ENCODE measurements at places on chromosomes 16 and 17. TPM values are rescaled to one million over a fixed set of nuclear protein-coding genes. Genes with fewer than 3 reads are reported as not detected.
A peak's percentile ranks its signal among the peaks of the same experiment; 100 is the strongest.

- DNase-seq = no peak
- no peaks in the 10 kb centered on the region for H3K36me3 ChIP-seq
- no peak overlapping the region for H3K4me3 ChIP-seq
- no peaks in the 10 kb centered on the region for H3K4me1 ChIP-seq
Observed at GRCh38 chr17:48568499-48569239, 9.5 kb downstream of the HOXB4 start.

DNA sequence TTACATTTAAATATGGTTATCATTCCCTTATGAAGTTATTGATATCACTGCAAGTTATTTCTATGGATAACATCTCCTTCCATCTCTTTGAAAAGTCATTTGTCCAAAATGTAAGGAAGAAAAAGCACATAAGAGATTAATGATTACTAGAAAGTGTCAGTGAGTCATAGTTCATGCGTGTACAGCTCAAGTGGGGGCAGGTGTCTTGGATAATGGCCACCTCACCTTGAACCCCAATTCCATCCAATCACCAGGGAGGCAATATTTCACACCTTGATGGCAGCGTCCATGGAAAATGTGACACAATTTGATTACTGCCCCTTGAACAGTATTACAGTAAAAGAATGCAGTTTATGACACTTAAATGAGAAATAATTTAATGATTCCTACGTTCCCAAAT, 358.3 kb upstream of the SOX9 start:
- H3K36me3 ChIP-seq = no peaks in the 10 kb centered on the region
- no peaks in the 10 kb centered on the region for H3K4me1 ChIP-seq
- no peak overlapping the region for H3K27ac ChIP-seq
- no peak overlapping the region for H3K4me3 ChIP-seq
- DNase-seq = no peak

Gene TLCD2
- total RNA-seq = 0.35 TPM

- H3K36me3 ChIP-seq = no peaks in the 10 kb centered on the region
- H3K4me3 ChIP-seq = no peak overlapping the region
- DNase-seq = no peak
Observed at GRCh38 chr17:81313776-81314397, 18.8 kb upstream of the SLC38A10 start.

- H3K27ac ChIP-seq = no peak overlapping the region
- peaks cover 22% of the 10 kb centered on the region for H3K4me1 ChIP-seq
- H3K4me3 ChIP-seq = no peak overlapping the region
- H3K36me3 ChIP-seq = no peaks in the 10 kb centered on the region
- H3K27me3 ChIP-seq = no peaks in the 10 kb centered on the region
- peak; percentile 45 for DNase-seq
Observed at GRCh38 chr16:11327277-11328171, 17.7 kb upstream of the RMI2 start.

DNA sequence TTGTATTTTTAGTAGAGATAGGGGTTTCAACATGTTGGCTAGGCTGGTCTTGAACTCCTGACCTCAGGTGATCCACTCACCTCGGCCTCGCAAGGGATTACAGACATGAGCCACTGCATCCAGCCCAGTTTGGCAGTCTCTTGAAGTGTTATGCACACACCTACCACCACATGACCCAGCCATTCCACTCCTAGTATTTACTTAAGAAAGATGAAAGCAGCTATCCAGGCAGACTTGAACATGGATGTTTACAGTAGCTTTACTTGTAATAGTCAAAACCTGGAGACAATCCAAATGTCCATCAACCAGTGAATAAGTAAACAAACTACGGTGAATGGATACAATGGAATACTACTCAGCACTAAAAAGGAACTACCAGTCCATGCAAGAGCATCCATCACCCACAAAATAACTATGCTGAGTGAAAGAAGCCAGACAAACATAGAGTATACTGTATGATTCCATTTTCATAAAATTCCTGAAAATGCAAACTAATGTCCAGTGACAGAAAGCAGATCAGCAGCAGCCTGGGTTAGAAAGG, 37.8 kb upstream of the RASD1 start:
- H3K4me3 ChIP-seq = no peak overlapping the region
- H3K27ac ChIP-seq = no peak overlapping the region
- no peaks in the 10 kb centered on the region for H3K27me3 ChIP-seq
- no peak for DNase-seq
- no peaks in the 10 kb centered on the region for H3K36me3 ChIP-seq
- no peaks in the 10 kb centered on the region for H3K4me1 ChIP-seq

Gene RAP1GAP2
- total RNA-seq = 87.6 TPM

DNA sequence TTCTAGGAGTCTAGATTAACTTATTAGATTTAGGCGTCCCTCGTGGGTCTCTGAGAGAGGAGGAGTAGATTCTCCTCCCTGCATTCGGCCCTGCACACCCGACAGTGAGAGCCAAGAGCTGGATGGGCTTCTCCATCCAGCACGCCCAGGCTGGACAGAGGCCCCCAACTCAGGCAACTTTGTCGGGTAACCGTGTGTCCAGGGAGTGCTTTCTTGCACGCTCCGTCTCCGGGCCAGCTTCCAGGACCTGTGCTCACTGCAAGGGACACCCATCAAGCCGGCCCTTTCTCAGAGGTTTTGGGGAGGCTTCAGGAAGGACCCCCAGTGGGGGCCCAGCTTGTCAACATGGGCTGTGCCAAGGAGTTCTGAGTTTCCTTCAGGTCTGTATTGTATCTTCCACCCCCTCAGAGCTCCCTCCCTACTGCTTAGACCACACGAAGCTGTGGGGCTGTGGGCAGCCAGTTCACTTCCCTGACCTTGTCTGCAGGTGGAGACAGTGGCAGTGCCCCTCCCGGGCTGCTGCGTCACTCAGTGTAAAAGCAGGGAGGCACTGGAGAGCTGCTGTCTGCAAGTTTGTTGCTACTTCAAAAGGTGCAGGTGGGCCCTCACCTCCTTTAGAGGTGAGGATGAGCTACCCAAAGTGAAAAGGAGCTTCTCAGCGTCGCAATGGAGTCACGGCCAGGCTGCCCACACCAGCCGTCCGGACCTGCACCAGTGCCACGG, 24.0 kb upstream of the C16orf78 start:
- no peaks in the 10 kb centered on the region for H3K36me3 ChIP-seq
- H3K4me1 ChIP-seq = no peaks in the 10 kb centered on the region
- H3K27me3 ChIP-seq = no peaks in the 10 kb centered on the region

- no peaks in the 10 kb centered on the region for H3K4me1 ChIP-seq
- H3K36me3 ChIP-seq = no peaks in the 10 kb centered on the region
- H3K27ac ChIP-seq = no peak overlapping the region
- H3K27me3 ChIP-seq = no peaks in the 10 kb centered on the region
Observed at GRCh38 chr16:86217001-86217890, 293.1 kb upstream of the FOXF1 start.

DNA sequence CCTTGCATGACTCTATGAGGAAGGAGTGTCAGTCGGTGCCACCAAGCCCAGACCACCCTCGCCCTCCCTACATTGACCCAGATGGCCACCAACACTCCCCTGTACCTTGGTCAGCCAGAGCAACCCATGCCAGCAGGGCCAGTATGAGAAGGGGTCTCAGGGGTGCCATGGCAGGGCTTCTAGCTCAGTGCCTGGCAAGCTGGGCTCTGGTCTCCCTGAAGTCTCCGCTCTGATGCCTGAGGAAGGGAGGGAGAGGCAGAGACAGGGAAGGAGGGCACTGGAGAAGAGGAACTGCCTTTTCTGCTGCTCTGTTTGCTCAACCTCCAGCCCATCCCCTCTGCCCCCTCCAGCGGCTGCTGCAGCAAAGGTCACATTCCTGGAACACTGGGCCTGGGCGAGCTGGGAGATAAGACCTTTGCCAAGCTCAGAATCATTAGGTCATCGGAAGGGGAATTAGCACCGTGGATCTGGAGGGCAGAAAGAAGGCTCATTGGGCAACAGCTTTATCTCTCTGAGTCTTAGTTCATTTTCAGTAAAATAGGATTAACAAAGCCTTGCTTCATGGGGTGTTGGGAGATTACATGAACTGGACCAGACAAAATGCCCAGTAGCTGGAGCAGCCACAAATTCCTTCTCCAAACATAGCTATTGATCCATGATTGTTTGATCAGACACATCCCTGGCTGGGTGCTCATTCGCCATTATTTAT, at the start of gene VTN:
Gene VTN (minus strand): TSS at position 273 of the 709 bp plus-strand sequence. CDS start 104 bp downstream, at position 169.
- peaks cover 23% of the 10 kb centered on the region for H3K4me1 ChIP-seq
- H3K4me3 ChIP-seq = peak within 1 kb of the TSS; percentile 67
- no peaks in the 10 kb centered on the region for H3K27me3 ChIP-seq

- peak; percentile 49 for DNase-seq
- peaks cover 5% of the 10 kb centered on the region for H3K4me1 ChIP-seq
- H3K4me3 ChIP-seq = no peak overlapping the region
- H3K27me3 ChIP-seq = no peaks in the 10 kb centered on the region
- H3K27ac ChIP-seq = no peak overlapping the region
- H3K36me3 ChIP-seq = no peaks in the 10 kb centered on the region
Observed at GRCh38 chr16:391885-392335, 5.1 kb upstream of the NME4 start.
